H9 (cell line): ENCODE measurements at places on chromosomes 2 and 18.

- DNase-seq: peak; percentile 58
Measured at GRCh38 chr2:289362-290089, 1.6 kb upstream of the ALKAL2 start.

DNA sequence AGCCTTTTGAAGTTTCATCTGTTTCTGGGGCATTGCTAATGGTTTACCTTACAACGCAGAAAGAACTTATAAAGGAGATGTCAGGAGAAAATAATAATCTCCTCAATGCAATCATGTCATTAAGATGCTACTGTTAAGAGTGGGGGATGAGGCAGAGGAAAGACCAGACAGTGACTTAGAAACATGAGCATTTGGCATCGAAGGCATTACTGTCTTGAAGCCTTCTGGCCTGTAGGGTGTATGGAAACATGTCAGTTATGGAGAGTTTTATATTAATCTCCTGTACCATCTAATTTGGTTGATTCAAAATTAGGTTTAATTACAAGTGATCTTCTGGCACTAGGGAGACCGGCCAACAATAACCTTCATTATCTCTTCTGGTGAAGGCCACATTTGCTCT lies 32.5 kb downstream of the CDC42EP3 start:
- no peak for DNase-seq

GRCh38 chr2:194896871-194897270 lies 760.2 kb upstream of the SLC39A10 start:
- no peak for DNase-seq

GRCh38 chr2:112648081-112648480 lies 2.3 kb downstream of the SLC20A1 start:
- no peak for DNase-seq

DNA sequence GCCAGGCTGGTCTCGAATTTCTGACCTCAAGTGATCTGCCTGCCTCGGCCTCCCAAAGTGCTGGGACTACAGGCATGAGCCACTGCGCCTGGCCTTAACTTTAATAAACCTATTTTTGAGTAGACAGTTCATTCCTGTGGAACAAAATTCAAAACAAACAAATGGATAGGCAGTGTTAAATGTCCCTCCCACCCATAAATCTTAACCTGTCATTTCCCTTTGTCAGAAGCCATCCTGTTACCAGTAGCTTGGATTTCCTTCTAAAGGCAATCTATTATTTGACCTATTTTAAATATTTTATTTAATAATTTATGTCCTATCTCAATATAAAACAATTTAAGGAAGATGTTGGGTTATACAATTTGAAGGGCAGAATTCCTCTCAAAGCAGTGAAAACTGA lies 6.6 kb upstream of the C2orf72 start:
- DNase-seq: no peak

DNA sequence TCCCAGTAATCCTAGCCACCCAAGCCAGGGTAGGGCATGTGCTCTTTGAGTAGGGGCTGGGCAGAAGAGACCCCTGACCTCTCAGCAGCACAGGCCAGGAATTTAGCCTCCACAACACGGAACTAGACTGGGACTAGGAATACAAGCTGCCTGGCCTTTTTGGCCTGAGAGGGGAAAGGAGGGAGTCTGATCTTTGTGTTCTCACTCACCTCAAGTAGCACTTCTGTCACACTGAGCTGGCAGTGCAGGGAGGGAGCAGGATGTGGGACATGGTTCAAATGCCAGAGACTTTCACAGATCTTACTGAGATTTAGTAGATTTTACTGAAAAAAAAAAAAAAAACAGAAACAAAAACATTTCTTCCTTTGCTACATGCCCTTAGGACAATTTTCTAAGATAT lies 395.2 kb downstream of the CMPK2 start:
- no peak for DNase-seq

- DNase-seq: no peak
Measured at GRCh38 chr2:220117025-220117424, 489.6 kb downstream of the SLC4A3 start.

DNA sequence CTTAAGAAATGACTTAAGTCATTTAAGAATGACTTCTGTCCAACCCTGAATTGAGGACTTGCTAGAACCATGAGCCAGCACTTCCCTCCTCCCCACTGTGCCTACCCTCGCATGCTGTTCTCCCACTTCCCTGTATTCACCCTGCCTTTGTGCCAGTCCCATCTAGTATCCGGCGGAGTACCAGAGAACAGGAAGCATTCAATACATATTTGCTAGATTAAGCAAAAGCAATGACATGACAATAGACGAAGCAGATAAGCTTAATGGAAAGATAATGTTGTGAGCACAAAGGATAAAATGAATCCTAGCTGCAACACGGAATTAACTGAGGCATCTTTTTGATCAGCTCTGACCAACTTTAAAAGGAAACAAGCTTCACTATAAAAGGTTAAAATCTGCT lies 328.5 kb downstream of the TDRD15 start:
- DNase-seq: no peak

GRCh38 chr2:207772081-207772843 lies 2.6 kb upstream of the FZD5 start:
- peak; percentile 77 for DNase-seq

- no peak for DNase-seq
Measured at GRCh38 chr2:37549598-37549997, 121.8 kb downstream of the CDC42EP3 start.

GRCh38 chr2:10494351-10495066 lies 46.4 kb upstream of the ODC1 start:
- DNase-seq: no peak

GRCh38 chr18:77329651-77330050 lies 80.0 kb downstream of the GALR1 start:
- DNase-seq: no peak

GRCh38 chr18:400456-400855 lies 100.0 kb downstream of the COLEC12 start:
- DNase-seq: no peak

GRCh38 chr2:183477296-183477695 lies 353.1 kb downstream of the NUP35 start:
- DNase-seq: no peak

DNA sequence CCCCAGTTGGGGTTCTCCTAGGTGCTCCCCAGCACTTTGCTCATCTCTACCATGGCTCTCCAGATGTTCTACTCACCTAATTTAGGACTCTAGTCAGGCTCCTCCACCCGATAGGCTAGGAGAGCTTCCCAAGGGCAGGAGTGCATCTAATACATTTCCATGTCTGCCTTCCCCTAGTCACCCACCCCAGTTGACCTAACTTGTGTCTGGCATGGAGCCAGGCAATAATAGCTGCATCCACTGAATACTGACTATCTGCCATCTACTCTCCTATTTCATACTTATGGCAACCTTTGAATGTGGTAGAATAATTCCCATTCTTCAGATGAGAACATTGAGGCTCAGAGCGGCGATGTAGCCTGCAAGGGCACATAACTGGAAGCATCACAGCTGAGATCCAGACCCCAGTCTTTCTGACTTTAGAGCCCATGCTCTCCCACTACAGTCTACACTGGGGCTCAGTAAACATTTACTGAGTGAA lies 71.8 kb upstream of the YWHAQ start:
- no peak for DNase-seq

- DNase-seq: no peak
Measured at GRCh38 chr18:61001138-61001537, 332.1 kb upstream of the CDH20 start.

- DNase-seq: no peak
Measured at GRCh38 chr2:102601730-102602129, 17.6 kb upstream of the SLC9A2 start.

DNA sequence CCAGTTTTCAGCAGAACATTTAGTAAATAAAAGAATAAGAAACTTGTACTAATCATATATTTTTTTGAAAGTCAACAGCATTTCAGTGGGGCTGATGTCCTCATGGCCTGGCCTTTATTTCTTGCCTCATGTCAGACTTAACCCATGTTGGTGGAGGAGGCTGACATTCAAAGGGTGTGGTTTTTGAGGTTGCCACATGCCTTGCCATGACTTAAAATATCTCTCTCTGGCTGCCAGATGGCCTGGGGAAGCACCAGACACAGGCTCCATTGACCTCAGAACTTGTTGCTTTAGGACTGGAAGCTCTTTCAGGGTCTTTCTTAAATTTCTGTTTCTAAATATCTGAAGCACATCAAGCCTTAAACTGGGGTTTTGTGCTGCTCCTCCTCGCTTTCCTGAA lies 32.5 kb upstream of the CD28 start:
- DNase-seq: no peak

DNA sequence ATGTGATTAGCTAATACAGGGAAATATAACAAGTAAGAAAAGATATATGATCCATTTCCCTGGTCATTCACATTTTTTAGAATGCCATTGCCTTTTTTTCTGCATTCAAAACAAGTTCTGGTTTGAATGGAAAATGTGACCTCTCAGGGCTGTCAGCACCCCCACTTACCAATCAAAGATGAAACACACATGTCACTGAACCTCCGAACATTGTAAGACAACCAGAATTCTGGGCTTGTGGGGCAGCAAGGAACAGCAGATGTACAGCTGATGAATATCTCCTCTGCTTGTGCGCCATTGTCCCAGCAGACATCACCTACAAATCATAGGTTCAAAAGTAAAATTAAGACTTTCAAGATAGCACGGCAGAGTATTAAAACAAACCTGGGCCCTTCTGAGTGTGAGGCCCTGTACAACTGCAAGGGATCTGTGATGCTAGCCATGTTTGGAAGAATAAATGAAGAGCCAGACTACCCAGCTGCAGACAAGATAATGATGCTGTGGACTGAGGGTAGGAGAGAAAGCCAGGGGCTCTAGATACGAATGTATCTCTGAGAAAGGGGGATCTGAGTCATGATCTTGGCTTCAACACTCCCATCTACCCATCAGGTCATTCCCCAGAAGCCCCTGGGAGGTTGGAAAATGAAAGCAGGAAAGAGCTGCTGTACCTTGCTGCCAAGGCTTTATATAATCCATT lies 108.7 kb upstream of the SERTAD2 start:
- DNase-seq: no peak

- no peak for DNase-seq
Measured at GRCh38 chr2:122755281-122755780, 999.9 kb downstream of the TSN start.

DNA sequence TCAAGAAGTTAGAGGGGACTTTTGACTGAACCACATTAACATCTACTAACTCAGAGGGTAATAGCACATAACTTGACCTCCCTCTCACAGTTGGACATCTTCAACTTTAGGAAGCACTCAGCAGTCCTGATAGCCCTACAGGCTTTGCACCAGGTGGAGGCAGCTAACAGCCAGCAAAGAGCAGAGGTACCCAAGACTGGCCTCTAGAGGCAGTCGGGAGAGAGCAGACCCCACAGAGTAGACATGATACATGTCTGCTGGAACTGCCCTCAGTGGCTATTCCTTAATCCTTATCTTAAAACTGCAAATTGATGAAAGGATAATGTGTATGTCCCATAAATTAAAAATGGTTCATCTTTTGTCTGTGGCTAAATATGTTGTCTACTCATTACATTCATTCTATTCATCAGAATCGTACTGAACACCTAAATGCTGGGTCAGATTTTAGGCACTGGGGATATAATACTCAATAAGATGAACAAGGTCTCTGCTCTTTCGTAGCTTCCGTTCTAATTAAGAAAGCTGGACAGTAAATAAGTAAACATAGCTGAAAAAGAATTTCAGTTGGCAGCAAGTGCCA lies 49.8 kb downstream of the CAB39 start:
- DNase-seq: peak; percentile 79

DNA sequence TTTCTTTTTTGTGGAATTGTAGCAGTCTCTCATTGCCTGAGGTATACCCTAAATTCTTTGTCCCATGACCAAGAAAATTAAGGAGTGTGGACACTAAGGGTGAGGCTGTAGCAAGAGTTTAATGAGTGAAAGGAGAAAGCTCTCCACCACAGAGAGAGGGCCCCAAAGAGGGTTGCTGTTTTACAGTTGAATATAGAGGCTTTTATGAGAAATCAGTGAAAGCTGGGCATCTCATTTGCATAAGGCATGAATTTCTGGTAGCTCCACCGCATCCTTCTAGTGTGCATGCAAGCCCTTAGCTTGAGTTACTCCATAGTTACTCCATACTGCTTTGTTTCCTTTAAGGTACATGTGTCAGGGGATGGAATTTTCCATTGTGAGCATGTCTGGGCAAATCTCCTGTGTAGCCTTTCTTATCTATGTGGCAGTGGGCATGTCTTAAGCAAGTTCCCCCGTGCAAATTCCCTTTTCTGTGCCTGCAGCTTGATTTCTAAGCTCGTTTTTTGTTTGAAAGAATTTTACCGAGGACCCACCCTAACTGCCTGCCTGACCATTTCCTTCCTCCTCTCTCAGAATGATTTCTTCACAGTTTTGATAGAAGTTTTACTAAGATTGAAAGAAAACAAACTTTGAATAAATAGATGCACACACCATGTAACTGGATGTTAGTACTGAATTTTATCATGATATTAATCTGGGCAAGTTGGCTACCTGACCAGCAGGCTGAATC lies 218.9 kb downstream of the PARD3B start:
- DNase-seq: no peak

DNA sequence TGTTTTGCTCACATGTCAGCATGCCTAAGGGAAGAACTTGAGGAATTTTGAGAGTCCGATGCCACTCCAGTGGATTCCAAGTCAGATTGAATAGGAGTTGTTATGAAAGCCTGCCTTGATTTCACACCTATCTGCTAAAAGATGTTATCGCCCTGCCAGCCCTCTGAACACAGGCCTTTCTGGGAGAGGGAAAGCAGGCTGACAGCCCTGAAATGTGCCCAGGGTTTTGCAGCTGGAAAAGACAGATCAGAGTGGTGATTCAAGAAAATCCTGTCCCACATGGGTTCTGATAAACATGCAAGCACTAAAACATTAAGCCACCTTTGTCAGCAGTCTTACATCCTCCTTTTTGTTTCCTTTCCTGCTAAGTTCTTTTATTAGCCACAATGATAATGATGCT lies 1752.9 kb upstream of the CELF4 start:
- DNase-seq: no peak

DNA sequence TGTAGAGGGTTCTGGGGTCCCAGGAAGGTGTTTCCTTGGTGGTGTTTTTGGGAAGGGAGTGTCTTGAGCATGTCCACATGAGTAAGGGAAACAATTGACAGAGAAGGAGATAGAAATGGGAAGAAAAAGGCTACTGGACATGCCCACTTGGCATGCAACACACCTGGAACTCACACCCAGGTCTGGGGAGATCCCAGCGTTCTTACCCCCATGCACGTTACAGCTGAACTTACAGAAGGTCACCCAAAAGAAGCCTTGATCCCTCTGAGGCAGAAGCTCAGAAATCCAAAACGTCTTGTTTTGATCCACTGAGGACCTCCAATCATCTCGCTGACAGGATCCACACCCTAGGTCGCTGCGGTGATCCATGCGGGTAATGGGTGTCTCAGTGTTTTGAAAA lies 142.0 kb downstream of the ZNF516 start:
- DNase-seq: no peak
